ENCODE measurements at places on chromosomes 16 and 17. TPM values are rescaled to one million over a fixed set of nuclear protein-coding genes. Genes with fewer than 3 reads are reported as not detected.

The ITGA2B gene
- total RNA-seq, result 0.05 TPM

The CAPN15 gene
- 58.8 TPM for total RNA-seq

The MMP15 gene
- total RNA-seq, result 5.5 TPM

The KIF19 gene
- total RNA-seq, result not detected

The USP43 gene
- 9.7 TPM for total RNA-seq

The MYH8 gene
- total RNA-seq, result not detected

The NACA2 gene
- not detected for total RNA-seq

The FN3K gene
- 0.72 TPM for total RNA-seq

The FAM117A gene
- total RNA-seq, result 0.98 TPM

The FKBP10 gene
- 283 TPM for total RNA-seq

The SLC47A1 gene
- total RNA-seq, result 5.3 TPM

The TBC1D3I gene
- not detected for total RNA-seq

Data from A375 (cell line).